Left lung (tissue), 14 donors: ENCODE measurements at places on chromosomes 7 and 10. TPM values are rescaled to one million over a fixed set of nuclear protein-coding genes. Genes with fewer than 3 reads are reported as not detected.

GRCh38 chr10:126957111-126957510, 51.9 kb downstream of the DOCK1 start:
- H3K27ac ChIP-seq: no peak overlapping the region
- no peaks in the 10 kb centered on the region for H3K27me3 ChIP-seq
- H3K4me1 ChIP-seq: no peaks in the 10 kb centered on the region
- H3K4me3 ChIP-seq: no peak overlapping the region

DNA sequence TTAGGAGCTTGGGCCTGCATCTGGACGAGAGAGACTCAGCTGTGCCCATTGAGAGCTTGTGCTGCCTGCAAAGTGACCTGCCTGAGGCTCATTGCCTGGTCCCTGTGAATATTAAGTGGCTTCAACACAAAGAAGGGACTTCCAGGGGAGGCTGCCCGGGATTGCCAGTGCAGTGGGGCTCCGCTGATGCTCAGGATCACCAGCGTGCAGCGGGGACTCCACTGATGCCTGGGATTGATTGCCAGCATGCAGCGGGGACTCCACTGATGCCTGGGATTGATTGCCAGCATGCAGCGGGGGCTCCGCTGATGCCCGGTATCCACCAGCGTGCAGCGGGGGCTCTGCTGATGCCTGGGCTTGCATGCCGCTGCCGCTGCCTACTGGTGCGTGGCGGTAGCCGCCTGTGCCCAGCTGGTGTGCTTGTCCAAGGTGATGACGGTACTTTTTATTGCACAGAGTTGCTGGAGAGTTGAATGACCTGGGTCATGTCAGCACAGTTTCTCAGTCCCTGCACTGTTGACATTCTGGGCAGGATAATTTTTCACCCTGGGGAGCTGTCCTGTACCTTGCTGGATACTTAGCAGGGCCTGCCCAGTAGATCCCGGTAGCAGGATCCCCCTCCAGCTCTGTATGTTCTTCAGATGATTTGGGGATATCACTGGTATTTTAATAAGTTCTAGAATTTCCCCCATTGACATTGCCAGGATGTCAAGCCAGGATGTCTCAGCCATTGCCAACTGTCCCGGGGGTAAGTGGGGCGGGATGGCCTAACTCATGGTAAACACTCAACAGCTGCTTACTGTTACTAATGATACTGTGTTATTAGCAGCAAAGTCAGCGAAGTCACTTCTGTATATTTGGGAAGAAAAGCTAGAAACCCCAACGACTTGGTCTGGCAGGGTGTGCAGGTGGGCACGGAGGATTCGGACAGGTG, 13.0 kb downstream of the DOCK1 start:
- H3K36me3 ChIP-seq: no peaks in the 10 kb centered on the region
- H3K4me3 ChIP-seq: no peak overlapping the region
- no peak overlapping the region for H3K27ac ChIP-seq
- DNase-seq: no peak
- no peaks in the 10 kb centered on the region for H3K4me1 ChIP-seq

The SH2D4B gene
- polyA plus RNA-seq: 0.11 TPM

The TRIP6 gene
- 96.6 TPM for polyA plus RNA-seq

DNA sequence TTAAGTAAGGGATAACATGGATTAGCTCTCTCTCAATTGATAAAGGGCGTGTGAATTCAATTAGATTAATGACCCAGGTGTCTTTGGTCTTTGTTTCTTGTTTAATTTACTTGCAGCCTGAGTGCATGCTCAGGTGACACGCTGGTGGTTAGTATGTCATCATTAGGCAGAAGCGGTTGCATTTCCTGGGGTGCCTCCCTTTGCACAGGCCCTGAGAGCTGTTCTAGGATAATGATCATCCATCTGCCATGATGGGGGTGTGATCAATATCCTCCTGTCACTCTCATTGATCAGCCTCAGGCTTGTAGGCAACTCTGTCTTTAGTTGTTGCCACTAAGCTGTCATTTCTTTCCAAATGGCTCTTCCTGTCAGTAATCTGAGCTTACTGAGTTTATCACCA, 99.6 kb upstream of the NPS start:
- no peaks in the 10 kb centered on the region for H3K27me3 ChIP-seq
- DNase-seq: no peak
- H3K4me1 ChIP-seq: no peaks in the 10 kb centered on the region

DNA sequence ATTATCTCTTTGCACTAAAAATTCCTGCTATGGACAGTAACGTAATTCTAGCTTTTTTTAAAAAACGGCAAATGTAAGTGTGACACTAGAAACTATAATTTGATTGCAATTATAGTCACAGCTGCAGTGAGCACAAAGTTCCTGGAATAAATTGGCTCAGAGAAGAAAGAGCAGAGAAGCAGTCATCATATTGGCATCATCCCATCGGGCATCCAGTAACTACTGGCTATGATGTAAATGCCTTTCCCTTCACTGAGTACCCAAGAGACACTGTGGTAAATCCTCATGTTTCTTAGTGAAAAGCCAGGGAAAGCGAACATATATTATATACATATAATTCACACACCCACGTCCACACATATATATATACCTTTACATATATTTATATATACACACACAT, 43.6 kb downstream of the PIP4K2A start:
- H3K4me3 ChIP-seq: no peak overlapping the region
- H3K4me1 ChIP-seq: no peaks in the 10 kb centered on the region
- H3K36me3 ChIP-seq: no peaks in the 10 kb centered on the region
- DNase-seq: no peak
- no peaks in the 10 kb centered on the region for H3K27me3 ChIP-seq
- H3K27ac ChIP-seq: no peak overlapping the region

- H3K4me1 ChIP-seq: no peaks in the 10 kb centered on the region
- H3K27ac ChIP-seq: no peak overlapping the region
- H3K27me3 ChIP-seq: peaks cover 27% of the 10 kb centered on the region
- no peaks in the 10 kb centered on the region for H3K36me3 ChIP-seq
- H3K4me3 ChIP-seq: no peak overlapping the region
Measured at GRCh38 chr7:67788669-67789068, 792.0 kb downstream of the TYW1 start.

GRCh38 chr7:104272767-104273384, 55.5 kb upstream of the LHFPL3 start:
- no peak overlapping the region for H3K4me3 ChIP-seq
- no peaks in the 10 kb centered on the region for H3K27me3 ChIP-seq
- H3K4me1 ChIP-seq: no peaks in the 10 kb centered on the region
- no peak overlapping the region for H3K27ac ChIP-seq

The NUDT13 gene
- polyA plus RNA-seq: 7.9 TPM

GRCh38 chr10:86371691-86372090, 5.1 kb upstream of the GRID1 start:
- peaks cover 10% of the 10 kb centered on the region for H3K4me1 ChIP-seq
- peaks cover 14% of the 10 kb centered on the region for H3K27me3 ChIP-seq
- H3K27ac ChIP-seq: no peak overlapping the region

The INPP5A gene
- 36.0 TPM for polyA plus RNA-seq

The EPHA1 gene
- polyA plus RNA-seq: 14.7 TPM
